Activated naive CD8-positive, alpha-beta T cell treated with anti-CD3 and anti-CD28 coated beads for 36 hours (primary cell): ENCODE measurements at places on chromosomes 16 and 17.

GRCh38 chr17:67178555-67178954, 66.4 kb downstream of the HELZ start:
- no peak for DNase-seq

- no peak for DNase-seq
Measured at GRCh38 chr17:74386386-74386785, 19.1 kb downstream of the GPR142 start.

DNA sequence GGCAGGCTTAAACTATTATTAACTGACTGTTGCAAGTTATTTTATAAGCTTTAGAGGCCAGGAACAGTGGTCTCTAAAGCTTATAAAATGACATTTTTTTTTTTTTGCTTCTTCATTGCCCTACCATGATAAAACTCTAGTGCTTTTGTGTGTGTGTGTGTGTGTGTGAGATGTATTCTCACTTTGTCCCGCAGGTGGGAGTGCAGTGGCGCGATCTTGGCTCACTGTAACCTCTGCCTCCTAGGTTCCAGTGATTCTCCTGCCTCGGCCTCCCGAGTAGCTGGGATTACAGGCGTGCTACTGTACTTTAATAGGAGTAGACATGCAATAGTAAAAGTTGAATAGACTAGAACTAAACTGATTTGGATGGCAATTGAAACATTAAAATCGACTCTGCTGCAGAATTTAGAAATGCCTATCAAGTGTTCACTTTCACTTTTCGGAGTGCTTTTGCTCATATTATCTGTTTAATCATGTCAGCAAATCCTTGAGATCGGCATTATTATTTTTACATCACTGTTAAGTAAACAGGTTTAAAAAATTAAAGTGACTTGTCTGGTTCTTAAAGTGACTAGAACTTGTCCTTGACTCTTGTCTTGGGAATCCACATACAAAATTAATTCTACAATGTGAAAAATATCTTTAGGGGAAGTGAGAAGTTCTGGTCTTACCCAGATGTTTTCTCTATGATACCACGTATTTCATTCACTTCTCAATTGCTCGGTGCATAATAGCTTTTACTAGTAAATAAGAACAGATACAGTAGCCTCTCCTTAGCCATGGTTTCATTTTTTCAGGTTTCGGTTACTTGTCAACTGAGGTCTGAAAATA, 8.4 kb upstream of the PCTP start:
- no peak for DNase-seq

GRCh38 chr17:15453782-15454181, 13.6 kb downstream of the CDRT4 start:
- no peak for DNase-seq

- DNase-seq: no peak
Measured at GRCh38 chr16:23499801-23500200, 10.5 kb downstream of the GGA2 start.

DNA sequence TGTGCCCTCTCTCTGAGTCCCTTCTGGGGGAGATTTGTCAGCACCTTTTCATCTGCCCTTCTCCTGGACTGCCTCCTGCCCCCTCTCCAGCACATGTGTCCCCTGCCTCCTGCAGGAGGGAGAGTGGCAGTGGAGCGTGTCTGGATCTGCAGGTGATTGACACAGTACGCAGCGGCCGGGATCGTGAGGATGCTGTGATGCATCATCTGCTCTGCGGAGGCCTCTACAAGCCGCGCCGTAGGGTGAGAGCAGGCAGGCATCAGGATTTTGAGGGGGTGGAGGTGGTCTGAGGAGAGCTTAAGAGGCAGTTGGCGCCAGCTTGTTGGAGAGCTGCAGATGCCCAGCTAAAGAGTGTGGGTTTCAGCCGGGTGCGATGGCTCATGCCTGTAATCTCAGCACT, 10.9 kb downstream of the SLC9A5 start:
- no peak for DNase-seq

- DNase-seq: no peak
Measured at GRCh38 chr16:23917621-23918020, 81.8 kb downstream of the PRKCB start.

DNA sequence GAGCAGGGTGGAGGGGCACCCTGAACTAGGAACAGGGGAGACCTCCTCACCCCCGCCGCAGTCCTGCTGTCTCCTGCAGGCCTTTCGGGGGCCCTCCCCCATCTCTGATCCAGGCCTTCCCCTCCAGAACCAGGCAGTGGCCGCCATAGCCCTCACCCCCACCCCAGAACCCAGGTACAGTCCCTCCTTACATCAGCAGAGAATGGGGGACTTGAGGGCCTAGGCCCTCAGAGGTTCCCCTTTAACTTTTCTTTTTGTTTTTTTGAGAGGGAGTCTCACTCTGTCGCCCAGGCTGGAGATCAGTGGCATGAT, 4.3 kb upstream of the HAP1 start:
- no peak for DNase-seq

- peak; percentile 48 for DNase-seq
Measured at GRCh38 chr17:8964801-8965393, 610 bp downstream of the PIK3R5 start.

GRCh38 chr17:71118039-71118438, 948.7 kb downstream of the KCNJ2 start:
- DNase-seq: no peak

DNA sequence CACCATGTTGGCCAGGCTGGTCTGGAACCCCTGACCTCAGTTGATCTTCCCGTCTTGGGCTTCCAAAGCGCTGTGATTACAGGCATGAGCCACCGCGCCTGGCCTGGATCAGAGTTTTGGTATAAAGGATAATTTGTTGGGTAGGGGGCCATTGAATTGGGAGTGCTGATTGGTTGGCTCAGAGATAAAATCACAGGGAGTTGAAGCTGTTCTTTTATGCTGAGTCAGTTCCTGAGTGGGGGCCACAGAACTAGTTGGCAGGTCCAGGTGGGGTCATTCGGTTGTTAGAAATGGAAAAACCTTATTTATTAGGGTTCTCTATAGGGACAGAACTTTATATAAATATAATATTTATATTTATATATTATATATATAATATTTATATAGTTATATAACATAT, 147.1 kb downstream of the SSH2 start:
- DNase-seq: no peak

DNA sequence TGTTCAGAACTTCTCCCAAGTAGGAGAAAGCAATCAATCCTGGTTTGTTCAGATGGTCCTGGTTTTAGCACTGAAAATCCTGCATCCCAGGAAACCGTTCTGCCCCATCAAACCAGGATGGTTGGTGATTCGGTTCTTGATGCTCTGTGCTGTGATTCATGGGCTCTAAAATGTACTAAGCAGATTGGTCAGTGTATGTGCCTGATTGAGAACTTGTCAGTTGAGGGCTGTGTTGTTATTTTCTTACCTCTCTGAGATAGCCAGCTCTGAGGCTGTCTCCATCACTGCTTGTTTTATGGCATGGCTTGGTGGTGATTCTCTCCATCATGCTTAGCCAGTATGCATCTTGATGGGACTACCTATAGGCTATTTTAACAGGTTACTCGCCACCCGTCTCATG, 246.9 kb upstream of the RBFOX1 start:
- DNase-seq: no peak

DNA sequence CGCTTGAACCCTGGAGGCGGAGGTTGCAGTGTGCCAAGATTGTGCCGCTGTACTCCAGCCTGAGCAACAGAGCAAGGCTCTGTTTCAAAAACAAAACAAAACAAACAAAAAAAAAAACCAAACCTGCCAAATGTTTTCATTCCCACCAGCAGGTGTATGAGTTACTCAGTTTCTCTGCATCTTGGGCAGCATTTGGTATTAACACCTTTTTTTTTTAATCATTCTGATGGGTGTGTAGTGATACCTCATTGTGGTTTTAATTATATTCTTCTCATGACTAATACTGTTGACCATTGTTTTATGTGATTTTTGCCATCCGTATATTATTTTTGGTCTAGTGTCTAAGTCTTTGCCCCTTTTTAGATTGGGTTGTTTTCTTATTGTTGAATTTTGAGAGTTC, 15.3 kb downstream of the NFATC3 start:
- no peak for DNase-seq

GRCh38 chr17:55433029-55433628, 11.5 kb upstream of the MMD start:
- DNase-seq: no peak

- DNase-seq: no peak
Measured at GRCh38 chr16:52271088-52271750, 275.7 kb downstream of the TOX3 start.

DNA sequence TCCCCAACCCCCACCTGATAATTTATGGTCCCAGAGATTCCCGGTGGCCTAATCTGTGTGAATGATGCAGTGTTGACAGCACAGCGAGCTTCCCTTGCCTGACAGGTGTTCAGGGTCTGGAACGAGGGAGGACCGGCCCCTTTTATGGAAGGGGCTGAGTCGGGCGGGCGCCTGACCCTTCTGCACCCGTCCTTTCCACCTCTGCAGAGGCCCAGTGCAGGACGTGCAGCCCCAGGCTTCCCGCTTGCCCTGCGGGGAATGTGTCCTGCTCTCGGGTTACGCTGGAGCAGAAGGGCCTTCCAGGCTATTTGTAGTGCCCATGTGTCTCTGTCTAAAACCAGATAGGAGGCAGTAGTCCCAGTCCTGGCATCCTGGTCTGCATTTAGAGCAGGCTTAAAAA, 16.2 kb downstream of the SMTNL2 start:
- DNase-seq: no peak

GRCh38 chr17:1469231-1469852, 13.3 kb upstream of the CRK start:
- no peak for DNase-seq

DNA sequence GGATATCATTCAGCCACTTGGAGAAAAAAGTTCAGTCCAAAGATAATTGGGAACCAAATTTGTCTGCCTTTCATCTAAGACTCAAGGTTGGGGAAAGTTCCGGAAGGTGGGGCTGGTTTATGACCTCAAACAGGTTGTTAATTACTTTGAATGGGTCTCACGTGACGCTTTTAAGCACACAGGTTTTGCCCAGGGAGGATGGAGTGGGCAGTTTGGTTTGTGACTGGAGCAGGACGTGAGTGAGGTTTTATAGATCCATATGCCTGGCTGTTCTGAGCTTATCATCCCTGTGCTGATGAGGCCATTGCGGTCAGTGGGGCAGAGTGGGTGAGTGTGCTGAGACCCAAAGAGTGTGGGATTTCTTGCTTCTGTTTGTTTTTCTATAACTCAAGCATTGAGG, 38.7 kb upstream of the GPRC5B start:
- no peak for DNase-seq

DNA sequence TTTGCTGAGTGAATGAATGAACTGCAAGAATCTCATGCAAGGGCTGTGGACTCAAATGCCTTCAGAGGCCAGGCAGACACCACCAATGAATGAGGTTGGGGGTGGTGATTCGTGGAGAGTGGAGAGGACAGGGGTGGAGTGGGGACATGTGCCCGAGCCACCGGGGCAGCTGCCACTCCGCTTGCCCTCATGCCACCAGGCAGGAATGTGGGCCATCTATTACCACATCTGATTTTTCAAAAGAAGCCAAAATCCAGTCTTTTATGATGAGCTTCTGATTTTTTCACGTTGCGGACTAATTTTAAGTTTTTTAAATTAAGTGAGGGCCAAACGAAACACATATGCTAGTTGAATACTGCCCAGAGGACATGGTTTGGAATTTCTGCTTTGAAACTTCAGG, 67.1 kb upstream of the SMURF2 start:
- DNase-seq: no peak

DNA sequence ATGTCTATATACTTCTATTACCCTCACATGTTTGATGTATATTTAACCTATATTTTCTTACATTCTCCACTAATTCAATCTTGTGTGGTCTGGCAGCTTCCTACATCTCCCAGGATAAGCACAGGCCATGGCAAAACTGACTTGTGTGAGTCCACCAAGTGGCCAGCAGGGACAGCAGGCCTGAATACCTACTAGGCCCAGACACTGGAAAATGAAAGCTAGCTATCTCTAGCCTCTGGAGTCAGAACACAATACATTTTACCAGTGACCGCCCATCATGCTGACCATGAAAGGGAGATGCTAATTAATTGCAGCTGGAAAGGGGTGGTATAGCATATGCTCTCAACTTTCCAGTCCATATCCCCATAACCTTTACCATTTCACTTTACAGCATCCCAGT, 132.3 kb downstream of the PCTP start:
- DNase-seq: no peak

DNA sequence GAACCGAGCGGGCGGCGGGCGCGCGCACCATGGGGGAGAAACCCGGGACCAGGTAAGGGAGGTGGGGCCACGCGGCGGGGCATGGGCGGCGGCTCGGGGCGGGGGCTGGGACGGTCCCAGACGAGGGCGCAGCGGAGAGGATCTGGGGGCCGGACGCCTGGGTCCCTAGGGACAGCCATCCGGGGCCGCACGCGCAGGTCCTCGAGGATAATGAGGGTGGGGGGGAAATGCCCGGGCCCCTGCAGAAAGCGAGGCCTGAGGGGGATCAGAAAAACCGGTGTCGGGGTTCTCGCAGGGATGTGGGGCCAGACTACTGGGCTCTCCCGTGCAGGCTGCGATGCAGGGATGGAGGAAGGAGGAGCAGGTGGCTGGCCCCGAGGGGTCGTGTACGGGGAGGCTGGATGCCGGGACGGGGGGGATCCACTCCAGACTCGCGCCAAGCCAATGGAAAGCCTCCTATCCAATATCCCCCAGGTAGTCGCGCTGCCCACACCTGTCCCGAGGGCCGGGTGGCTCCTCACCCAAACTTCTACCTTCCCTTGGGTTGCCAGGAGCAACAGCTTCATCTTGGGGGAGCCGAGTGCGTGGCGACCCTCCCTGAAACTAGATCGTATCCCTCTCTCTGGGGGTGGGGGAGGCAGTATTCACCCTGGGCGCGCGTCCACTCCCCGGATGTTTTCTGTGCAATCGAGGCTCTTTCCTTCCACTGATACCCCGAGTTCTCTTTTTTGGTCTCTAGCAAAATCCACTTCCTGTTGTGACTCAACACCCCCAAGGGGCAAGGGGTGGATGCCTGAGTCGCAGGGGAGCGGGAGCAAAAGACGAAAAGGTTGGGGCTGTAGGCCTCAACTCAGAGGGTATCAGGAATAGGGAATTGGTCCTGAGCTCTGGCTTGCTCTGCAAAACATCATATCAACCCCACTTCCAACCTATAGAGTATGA, 532 bp downstream of the ARRB2 start:
- peak; percentile 52 for DNase-seq

GRCh38 chr17:28612936-28613872, 781 bp downstream of the RSKR start:
- DNase-seq: peak; percentile 13

DNA sequence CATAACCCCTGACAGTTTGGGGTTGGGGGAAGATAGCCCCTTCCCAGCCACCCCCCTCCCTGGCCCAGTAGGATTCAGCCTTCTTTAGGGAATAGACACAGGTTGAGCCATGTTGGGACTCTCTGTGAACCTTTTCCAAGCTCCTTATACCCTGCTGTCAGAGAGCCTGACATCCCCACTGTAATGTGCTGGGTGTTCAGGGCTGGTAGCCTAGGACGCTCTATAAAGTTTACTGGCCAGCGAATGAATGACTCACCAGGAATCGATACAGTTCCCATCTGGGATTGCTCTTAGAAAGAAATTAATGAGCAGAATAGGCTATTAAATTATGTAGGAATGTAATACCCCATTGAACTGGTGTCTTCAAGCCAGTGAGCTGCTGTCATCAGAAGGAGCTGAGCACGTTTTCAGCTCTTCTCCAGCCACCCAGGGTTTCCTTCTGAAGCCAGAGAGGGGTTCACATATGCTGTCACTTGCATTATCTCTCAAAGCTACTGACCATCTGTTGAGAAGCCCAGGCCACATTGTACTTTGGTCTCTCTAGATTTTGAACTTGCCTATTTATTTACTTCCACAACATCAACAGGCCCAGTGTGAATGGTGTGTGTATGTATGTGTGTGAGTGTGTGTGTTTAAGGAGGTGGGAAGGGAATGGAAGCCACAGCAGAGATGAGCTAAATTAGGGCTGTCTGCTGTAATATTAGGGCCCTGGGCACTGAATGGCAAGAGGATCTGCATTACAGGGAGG, 64.9 kb downstream of the SPACA3 start:
- no peak for DNase-seq
